ENCODE measurements at places on chromosomes 2 and 18.

DNA sequence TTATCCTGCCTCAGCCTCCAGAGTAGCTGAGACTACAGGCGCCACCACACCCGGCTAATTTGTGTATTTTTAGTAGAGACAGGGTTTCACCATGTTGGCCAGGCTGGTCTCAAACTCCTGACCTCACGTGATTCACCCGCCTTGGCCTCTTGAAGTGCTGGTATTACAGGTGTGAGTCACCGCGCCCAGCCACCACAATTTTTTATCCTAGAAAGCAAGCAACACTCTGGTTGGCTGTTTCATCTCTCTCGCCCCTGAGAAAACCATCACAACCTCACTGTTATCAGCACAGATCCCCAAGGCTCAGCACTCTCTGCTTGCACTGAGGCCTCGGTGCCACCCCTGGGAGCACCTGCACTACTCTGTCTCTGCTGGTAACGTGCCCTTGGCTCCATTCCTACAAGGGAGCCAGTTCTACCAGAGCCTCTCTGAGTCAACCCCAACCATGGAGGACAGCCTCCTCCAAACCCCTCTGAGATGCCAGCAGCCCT lies 134.8 kb upstream of the AGAP1 start:
- no peak for DNase-seq

DNA sequence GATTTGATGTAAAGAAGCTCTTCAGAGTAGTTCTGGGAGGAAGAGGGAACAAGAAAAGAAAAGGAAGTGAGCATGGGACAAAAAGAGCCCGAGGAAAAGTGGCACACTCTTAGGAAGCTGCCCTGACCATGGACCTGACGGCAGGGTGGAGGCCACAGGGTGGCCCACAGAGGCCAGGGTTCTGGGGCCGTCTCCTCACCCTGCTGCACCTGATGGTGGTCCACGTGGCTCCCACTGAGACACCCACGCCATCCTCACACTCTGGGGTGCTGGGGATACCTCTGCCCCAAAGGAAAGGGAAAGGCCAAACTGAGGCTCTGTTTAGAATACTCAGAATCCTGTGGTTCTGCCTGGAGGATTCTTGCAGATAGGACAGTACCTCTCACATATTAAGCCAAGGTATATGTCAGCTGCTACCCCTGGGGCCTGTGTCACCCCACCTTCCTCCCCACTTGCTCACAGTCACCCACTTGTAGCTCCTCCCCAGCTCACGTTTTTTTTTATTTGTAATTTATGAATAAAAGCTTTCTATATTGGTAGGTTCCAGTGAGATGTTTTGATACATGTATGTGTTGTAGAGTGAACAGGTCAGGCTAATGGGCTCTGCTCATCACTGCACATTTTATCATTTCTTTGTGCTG lies 171.1 kb downstream of the LDLRAD4 start:
- DNase-seq: no peak

DNA sequence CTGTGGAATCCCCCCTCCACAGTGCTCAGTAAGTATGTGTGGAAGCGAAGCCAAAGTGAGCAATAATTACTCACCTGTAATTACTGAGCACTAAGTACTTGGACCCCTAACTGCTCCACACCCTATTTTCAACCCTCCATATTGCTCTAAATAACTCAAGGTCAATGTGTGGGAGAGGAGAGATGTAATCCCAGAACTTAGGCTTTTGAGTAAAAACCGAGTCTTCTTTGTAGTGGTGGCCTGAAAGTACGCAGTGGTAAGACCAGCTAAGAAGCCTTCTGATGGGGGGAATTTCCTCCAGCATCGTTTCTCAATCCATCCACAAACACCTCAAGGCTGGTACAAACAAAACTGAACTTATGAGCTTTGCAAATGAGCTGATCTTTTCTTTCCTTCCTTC lies 551.6 kb downstream of the ZEB2 start:
- DNase-seq: no peak

DNA sequence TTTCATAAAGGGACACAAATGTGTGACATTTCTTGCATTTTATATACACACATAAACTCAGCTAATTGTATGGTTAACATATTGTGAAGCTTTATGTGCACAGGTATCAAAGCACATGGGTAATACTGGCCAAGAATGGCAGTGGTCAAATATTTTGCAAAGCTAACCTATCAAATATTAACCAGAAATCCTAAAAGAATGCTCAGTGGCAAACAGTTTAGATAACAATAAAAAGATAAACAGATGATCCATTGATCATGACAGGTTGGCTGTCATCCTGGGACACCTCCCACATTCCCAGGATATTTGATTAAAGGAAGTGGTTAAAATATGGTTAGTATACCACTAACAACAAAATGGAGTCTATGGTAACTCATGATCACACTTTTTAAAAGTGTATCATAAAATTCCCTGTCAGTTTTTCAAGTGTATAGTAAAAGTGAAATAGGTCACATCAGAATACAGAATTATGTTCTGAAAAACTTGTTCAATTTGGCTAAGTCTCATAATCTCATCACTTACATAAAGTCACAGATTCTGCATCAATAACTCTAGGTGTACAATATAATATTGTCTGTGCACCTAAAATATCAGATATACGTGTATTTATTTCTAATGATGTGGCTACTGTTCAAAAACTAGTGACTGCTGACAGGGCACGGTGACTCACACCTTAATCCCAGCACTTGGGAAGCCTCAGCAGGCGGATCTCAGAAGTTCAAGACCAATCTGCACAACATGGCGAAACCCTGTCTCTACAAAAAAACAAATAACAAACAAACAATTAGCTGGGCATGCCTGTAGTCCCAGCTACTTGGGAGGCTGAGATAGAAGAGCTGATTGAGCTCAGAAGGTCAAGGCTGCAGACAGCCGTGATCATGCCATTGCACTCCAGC lies 48.9 kb downstream of the CDH2 start:
- no peak for DNase-seq

GRCh38 chr2:136986605-136987221 lies 221.4 kb downstream of the THSD7B start:
- DNase-seq: no peak

- no peak for DNase-seq
Observed at GRCh38 chr2:16739778-16740581, 74.3 kb upstream of the CYRIA start.

DNA sequence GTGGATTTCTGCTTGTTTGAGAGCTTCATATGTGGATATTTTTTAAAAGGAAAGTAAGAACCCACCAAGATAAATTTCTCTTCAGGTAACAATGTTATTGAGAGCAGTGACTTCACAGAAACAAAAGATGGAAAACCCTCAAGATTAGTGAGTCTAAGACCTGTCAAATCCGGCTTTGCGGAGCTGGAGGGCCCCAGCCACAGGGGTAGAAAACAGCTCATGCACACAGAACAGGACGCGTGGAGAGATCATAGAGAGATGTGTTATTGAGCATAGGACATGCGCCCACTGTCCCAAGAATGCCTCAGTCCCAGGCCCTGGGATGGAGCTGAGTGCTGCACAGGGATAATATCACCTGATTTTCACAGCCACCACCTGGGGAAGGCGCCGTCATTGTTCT lies 21.3 kb downstream of the EDAR start:
- no peak for DNase-seq

GRCh38 chr2:239171643-239172042 lies 229.2 kb downstream of the HDAC4 start:
- DNase-seq: no peak

DNA sequence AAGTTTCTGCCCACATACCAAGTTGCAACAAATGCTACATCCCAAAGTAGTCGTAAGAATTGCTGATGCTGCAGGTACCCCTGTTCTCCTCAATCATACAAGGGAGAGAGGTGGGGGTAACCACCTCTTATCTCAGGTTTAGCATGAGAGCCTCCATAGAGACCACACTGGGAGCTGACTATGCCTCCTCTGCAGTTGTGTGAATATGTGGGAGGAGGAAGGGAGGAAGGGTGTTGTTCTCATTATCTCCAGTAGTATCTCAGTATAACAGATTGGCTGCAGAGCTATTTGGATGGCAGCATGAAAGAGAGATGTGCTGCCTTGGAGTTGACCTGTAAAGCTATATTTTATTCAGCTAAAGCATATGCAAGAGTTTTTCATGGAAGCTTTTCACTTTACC lies 690.7 kb downstream of the KCNJ3 start:
- no peak for DNase-seq

DNA sequence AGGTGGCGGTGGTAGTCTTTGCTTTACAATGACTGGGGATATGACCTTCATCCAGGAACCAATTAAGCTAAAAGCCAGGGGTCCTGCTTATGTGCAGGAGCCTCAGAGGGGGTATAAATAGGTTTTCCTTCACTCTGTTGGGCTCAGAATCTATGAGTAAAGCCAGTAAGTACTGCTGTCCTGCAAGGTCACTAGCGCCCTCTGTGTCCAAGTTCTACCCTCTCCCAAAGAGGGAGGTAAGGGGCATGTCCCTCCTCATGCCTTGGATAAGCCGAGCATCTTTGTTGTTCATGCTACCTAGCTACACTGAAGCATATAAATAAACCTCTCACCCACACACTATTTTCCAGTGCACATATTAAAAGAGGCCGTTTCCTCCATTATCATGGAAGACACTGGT lies 79.4 kb downstream of the SPRED2 start:
- DNase-seq: no peak

- no peak for DNase-seq
Observed at GRCh38 chr2:240933048-240933965, 27.2 kb downstream of the CROCC2 start.

DNA sequence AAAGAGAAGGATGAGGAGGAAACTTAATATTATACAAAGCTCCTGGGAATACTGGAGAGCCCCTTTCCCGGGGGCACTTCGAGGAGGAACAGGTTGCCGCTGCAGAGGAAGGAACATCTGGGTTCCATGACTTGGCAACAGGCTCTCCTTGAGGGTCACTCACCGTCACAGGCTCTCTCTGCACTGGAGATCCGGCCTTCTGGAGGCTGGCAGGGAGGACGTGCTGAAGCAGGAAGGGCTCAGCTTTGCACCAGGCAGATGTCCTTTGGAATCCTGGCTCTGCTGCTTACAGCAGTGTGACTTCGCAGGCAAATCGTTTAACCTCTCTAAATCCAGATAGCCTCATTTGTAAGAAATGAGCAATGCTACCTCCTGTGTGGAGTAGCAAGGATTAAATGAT lies 2.9 kb upstream of the DPYSL5 start:
- DNase-seq: no peak

- DNase-seq: no peak
Observed at GRCh38 chr2:43387092-43388062, 161.0 kb upstream of the ZFP36L2 start.

DNA sequence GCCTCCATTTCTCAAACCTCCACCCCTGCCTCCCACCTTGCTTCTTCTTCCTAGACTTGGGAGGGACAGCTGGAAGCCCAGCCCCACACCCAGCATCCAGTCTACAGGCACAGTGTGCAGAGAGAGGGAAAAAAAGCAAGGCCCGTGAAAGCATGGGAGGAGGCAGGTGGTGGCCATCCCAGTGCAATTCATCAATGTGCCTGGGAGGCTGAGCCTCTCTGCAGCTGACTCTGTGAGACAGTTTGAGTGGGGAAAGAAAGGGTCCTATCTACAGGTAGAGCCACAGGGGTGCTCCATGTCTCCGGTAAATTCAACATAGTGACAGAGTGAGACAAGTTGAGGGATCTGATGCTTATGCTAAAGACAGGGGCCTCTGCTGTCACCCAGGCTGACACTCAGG lies 340.6 kb downstream of the DYSF start:
- no peak for DNase-seq

GRCh38 chr2:127413200-127413599 lies 5.0 kb upstream of the PROC start:
- no peak for DNase-seq

GRCh38 chr2:16655905-16656642 lies 9.6 kb downstream of the CYRIA start:
- DNase-seq: no peak

GRCh38 chr18:62989195-62989594 lies 273.9 kb downstream of the PHLPP1 start:
- DNase-seq: no peak

DNA sequence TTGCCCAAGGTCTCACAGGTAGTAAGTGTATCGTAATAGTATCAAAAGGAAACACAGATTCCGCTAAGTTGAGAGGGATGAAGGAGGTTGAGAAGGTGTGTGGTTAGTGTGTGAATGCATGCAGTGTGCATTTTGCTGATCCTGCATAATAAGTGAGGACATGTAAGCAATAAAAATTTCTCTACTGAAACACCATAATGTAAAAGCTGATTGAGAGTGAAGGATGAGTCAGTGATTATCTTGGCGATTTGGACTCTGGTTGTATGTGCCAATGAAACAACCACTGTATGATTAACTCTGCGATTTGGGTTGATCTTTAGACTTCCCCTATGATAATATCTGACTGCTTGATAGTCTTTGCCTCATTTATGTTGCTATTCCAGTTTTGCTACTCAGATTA lies 16.7 kb upstream of the ADGRF3 start:
- no peak for DNase-seq

- DNase-seq: no peak
Observed at GRCh38 chr2:107168141-107168540, 282.2 kb upstream of the ST6GAL2 start.

- DNase-seq: no peak
Observed at GRCh38 chr18:32086881-32087280, 4.8 kb upstream of the RNF138 start.

- no peak for DNase-seq
Observed at GRCh38 chr2:85053802-85054201, 79.4 kb upstream of the TCF7L1 start.

DNA sequence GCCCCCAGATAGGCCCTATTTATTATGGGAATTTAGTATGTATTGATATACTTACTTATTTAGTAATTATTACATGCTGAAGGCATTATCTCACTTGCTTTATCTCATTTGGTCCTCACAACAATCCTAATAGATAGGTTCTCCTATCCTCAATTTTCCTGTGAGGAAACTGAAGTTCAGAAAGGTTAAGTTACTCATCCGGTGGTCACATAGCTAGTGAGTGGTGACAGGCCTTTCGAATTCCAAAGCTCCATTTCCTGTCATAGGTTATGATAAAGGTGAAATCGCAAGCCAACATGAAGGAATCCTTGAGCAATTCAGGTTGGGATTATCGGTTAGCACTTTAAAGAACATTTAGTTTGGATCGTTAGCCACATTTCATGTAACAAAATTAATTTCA lies 33.3 kb downstream of the NAB1 start:
- DNase-seq: no peak

Measured in activated CD4-positive, alpha-beta T cell treated with anti-CD3 and anti-CD28 coated beads for 24 hours (primary cell).